ENCODE measurements at places on chromosomes 5 and 9. TPM values are rescaled to one million over a fixed set of nuclear protein-coding genes. Genes with fewer than 3 reads are reported as not detected.

The CTXN3 gene
- 0.24 TPM for total RNA-seq

The RANBP17 gene
- 0.56 TPM for total RNA-seq

The NTMT1 gene
- 18.8 TPM for total RNA-seq

The FCN2 gene
- 0.16 TPM for total RNA-seq

The PCDHGB1 gene
- 0.92 TPM for total RNA-seq

The PCDHB5 gene
- total RNA-seq: 0.40 TPM

The KIF27 gene
- 2.5 TPM for total RNA-seq

The SNX18 gene
- 16.2 TPM for total RNA-seq

The HAVCR2 gene
- 0.88 TPM for total RNA-seq

The RAI14 gene
- 9.8 TPM for total RNA-seq

- no peak for ATAC-seq
Measured at GRCh38 chr9:117886616-117887015, 182.4 kb downstream of the TLR4 start.

DNA sequence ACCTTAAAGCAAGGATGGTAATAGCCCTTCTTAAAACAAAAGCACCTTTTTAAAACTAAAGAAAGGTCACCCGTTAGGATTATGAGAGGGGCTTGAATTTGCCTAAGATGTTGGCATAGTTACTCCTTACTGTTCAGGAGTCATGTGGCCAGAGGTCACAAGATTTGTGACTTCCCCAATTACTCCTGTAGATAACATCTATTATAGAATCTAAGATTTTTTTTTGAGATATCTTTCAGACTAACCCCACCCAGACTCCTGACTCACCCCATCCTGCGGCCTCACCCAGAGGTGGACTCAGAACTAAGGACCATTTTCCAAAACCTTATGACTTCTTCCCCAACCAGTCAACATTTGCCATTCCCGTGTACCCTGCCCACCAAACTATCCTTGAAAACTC lies 2.4 kb downstream of the CD180 start:
- no peak for ATAC-seq

- ATAC-seq: no peak
Measured at GRCh38 chr5:132235340-132235739, 7.7 kb upstream of the P4HA2 start.

DNA sequence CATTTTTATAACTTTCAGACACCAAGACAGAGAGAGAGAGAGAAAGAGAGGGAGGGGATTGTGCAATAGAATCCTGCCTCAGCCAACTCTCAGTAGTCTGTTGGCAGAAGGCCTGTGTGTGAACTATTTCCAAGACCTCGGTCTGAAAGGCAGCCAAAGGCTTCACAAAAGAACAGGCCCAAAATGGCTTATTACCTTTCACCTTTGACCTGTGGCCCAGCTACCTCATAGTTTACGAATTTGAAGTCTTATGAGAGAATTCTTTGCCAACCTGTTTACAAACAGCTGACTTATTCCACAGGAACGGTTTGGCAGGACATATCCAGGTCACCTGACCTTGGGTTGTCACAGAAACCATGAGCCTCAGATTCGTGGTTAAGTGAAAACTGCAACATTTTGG lies 48.6 kb downstream of the NR2F1-AS1 start:
- no peak for ATAC-seq

DNA sequence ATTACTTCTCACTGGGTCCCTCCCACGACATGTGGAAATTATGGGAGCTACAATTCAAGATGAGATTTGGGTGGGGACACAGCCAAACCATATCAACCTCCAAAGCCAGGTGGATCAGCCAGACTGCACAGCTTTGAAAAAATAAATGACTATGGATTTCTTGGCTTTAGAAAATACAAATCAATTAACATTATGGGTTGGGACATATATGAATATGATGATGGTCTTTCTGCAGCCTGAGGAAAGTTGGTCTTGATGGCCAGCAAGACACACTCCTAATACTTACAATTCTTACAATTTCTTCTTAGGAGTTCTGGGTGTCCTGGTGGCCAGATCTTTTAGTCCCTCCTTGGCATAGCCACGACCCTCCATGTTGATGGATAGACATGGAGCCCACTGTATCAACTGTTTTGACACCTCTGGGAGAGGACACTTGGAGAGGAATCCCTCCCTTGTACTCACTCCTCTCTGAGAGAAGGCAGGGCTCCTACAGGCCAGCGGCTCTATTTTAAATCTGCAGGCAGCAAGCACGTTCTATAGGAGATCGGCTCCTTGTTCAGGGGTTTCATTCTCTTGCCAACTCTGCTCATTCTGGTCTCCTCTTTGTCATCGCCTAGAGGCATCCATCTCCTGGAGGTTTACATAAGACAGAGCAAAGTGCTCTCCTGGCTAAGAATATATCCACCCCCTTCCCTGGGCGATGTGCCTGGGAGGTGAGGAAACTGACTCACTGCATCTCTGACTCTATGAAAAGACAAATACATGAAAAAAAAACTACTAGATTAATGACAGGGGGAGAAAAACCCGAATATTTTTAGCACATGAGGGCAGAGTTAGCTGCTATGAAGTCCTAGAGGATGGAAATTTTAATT lies 145.9 kb downstream of the CARTPT start:
- peak; percentile 50 for ATAC-seq

- no peak for ATAC-seq
Measured at GRCh38 chr5:95778713-95779436, 43.7 kb downstream of the GLRX start.

- ATAC-seq: no peak
Measured at GRCh38 chr5:93454896-93455295, 126.1 kb downstream of the NR2F1-AS1 start.

DNA sequence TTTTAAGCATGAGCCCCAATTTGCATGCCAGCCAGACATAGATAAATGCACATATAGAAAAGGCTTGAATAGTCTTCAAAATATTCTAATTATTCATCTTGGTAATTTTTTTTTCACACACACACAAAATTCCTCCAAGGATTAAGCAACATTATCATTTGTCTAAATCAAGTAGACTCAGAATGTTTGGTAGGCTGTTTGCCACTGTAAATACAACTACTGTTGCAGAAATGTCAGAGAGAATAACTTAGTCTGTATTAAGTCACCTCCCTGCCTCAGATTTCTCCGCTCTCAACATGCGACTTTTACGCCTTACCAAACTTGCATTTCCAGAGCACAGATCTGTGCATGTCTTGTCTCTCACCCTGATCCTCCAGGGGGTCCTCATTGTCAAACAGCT lies 265.6 kb upstream of the C9orf72 start:
- no peak for ATAC-seq

GRCh38 chr5:154543380-154543779 lies 65.4 kb upstream of the HAND1 start:
- no peak for ATAC-seq

DNA sequence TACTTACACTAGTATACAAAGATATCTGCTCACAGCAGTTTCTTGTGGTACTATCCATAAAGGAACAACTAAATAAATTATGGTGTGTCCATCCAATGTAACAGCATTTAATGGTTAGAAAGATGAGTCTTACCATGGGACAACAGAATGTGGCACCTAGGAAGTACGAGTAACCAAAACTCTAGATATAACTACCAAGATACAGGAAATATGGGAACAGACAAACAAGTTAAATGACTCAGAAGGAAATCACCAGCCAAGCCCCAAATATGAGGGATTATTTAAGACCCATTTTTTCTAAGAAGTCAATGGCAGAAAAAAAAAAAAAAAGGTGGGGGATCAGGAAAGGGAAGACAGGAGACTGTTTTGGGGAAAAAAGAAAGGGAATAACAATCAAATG lies 294.8 kb downstream of the PRELID2 start:
- ATAC-seq: no peak

DNA sequence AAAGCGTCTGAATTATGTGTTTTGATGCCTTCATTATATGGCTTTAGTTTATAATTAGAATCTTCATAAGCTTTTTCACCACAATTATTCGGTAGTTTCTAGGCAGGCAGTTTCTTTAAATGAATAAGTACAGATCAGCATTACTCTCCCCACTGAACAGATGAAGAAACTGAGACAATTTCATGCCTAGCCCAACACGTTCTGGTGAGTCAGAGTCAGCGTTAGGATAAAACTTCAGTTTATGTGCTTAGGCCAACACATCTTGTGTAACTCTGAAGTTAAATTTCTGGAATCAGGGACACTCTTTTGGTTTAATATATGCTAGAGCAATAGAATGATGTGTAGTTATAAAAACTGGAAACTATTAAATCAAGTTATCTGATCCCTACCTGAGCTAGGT lies 186.7 kb upstream of the ELL2 start:
- ATAC-seq: peak; percentile 25

GRCh38 chr9:16012621-16013020 lies 459.8 kb downstream of the CCDC171 start:
- ATAC-seq: no peak

GRCh38 chr5:4233671-4234070 lies 638.0 kb downstream of the IRX1 start:
- ATAC-seq: no peak

DNA sequence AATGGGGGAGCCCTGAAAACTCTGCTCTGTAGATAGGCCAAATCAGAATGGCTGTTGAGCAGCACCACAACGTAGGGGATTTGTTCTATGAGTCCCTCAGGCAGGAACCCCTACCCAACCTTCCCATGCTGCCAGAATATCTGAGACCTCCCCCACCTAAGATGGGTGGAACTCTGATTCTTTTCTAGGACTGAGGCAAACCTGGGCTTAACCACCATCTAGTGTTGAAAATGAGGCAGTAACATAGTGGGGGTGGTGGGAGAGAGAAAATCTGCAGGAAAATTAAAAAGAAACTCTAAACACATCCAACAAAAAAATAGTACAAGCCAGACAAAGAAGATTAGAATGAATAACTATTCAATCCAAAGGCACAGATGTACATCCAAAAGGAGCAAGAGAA lies 228.4 kb downstream of the ATPSCKMT start:
- no peak for ATAC-seq

DNA sequence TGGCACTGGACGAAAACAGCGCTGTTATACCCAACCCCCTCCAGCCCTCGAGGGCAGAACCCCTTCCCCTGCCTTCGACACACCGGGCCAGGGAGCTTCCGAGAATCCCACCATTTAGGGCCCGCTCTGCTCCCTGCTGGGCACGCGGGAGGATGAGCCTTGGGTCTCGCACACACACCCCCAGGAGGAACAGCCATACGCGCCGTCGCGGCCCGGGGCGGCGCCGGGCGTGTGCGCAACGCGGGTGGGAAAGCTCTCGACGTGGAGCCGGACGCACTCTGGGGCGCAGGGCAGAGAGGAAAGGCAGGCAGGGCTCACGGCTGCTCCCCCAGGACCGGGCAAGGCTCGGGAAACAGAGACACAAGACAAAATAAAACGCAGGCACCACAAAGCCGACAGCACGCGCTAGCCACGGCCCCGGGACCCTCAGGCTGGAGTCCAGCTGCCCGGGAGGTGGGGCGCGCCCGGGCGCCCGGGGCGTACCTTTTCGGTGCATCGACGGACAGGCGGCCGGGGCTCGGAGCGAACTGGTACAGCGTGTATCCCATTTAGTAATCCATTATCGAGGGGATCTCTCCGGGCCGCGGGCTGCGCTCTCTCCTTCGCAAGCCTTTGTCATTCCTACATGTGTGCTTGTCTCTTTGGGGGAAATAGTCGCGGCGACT lies 789 bp downstream of the SEMA6A start:
- no peak for ATAC-seq

- ATAC-seq: no peak
Measured at GRCh38 chr9:13717322-13718054, 438.0 kb upstream of the MPDZ start.

DNA sequence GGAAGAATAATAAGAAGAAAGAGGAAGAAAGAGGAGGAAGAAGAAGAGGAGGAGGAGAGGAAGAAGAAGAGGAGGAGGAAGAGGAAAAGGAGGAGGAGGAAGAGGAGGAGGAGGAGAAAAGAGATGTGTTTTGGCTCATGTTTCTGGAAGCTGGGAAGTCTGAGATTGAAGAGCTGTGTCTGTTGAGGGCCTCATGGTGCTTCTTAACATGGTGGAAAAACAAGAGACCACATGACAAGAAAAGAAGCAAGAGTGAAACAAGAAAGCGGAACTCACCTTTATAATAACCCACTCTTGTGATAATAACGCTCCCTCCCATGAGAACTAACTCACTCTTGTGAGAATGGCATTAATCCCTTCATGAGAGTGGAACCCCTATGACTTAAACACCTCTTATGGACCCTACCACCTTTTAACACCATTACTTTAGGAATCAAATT lies 36.1 kb upstream of the RANBP6 start:
- no peak for ATAC-seq

- no peak for ATAC-seq
Measured at GRCh38 chr5:111252799-111253545, 28.8 kb downstream of the CAMK4 start.

DNA sequence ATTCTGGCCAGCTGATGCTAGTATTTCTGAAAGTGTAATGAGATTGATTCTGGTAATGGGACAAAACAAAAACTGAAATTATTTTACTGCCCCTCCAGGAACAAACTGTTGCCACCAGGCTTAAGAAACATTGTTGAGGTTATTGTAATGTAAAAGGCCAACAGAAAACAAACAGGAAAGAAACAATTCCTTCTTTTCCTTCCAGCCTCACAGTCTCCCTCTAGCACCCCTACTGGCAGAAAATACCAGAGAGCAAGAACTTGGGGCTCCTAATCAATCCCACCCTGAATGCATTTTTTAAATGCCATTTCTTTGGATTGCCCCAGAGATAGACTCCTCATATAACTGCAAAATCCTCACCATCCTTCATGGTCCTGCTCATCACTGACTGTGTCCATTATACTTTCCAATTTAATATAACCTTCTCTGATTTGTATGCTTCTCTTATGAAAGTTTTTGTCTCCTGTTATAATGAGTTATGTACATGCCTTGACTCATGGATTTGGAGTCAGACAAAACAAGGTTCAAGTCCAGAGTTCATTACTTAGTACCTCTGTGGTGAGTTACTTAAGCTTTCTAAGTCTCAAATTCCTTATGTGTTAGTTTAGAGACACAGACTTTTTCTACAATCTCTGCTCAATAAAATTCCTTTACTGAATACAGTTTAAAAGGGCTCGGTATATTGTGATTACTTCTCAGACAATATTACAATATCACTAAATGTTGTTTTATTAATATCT lies 157.9 kb upstream of the FBN2 start:
- ATAC-seq: no peak

- no peak for ATAC-seq
Measured at GRCh38 chr9:121233906-121234831, 32.5 kb upstream of the RAB14 start.

DNA sequence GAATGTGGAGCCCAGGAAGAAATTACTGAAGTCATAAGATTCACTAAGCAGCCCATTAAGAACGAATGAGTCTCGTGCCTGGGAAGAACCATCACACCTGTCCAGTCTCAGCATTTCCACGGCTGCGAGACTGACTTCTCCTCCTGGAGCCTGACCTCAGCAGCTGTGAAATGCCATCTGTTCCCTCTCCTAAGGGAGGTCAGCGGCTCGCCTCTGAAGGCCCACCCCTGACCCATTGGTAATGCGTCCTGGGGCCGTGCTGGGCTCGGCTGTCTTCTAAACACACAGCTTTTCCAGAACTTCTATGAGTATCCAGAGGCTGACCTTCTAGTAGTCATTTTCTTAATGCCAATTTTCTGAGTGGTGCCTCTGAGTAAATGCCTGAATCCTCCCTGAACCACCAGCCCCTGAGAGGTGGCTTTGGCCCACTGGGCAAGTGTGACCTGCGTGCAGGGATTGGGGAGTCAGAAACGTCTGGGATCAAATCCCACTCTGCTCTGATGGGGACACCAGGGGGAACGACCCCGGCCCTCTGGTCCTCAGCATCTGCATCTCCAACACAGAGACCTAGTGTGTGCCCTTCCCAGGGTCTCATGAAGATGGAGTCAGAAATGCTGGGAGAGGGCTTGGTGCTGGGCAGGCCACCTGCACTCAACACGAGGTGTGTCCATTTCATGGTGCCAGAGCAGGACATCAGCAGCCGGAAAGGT lies 5.7 kb downstream of the SLC6A3 start:
- no peak for ATAC-seq
